Cerebellar nuclear complex (tissue), 1 donor: ENCODE measurements at places on chromosomes 12 and 14.
A peak's percentile ranks its signal among the peaks of the same experiment; 100 is the strongest.

DNA sequence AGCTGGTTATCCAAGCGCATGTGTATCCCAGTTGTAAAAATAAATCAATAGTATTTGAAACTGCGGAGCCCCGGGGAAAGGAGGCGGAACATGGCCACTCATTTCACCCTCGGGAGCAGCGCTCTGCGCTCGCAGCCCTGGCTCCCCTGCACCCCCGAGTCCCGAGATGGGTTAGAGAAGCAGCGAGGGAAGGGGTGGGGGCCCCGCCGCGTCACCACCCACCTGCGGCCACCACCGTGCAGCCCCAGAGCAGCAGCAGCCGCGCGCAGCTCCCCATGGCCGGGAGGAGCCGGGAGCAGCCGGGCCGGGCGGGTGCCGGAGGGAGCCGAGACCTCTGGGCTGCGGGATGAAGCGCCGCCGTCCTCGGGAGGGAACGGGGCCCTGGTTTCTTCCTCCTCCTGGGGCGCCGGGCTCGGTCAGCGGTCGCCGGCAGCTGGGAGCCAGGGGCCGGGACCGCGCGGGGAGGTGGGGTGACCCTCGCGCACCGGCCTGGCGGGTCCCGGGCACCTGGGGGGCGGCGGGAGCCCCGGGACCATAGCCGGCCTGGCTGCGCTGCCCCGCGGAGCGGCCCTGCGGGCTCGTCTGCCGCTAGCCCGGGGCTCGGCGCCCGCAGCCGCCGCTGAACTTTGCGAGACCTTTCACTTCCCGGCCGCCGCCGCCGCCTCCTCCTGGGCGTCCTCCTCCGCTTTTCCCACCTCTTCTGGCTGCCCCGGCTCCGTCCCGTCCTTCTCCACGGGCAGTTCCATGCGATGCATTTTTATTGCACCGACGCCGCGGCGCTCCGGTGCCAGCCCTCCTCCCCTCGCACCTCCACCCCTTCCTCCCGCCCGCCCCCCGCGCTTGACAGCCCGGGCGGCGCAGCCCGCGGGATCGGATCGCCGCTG, at the start of gene NTN4:
NTN4 (minus strand) TSS at position 732 of the 884 bp plus-strand sequence; CDS start at position 277, 455 bp downstream.
- no peak for DNase-seq

DNA sequence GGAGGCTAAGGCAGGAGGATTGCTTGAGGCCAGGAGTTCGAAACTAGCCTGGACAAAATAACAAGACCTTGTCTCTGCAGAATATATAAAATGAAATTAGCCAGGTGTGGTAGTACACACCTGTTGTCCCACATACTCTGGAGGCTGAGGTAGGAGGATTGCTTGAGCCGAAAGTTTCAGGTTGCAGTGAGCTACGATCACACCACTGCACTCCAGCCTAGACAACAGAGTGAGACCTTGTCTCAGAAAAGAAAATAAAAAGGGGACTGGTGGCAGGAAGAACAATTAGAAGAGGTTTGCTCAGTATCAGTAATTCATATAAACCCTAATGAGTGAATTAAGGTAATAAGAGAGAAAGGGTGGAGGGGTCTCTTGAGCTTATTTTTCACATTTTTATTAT, 8.0 kb downstream of the PSMA6 start:
- no peak for DNase-seq

DNA sequence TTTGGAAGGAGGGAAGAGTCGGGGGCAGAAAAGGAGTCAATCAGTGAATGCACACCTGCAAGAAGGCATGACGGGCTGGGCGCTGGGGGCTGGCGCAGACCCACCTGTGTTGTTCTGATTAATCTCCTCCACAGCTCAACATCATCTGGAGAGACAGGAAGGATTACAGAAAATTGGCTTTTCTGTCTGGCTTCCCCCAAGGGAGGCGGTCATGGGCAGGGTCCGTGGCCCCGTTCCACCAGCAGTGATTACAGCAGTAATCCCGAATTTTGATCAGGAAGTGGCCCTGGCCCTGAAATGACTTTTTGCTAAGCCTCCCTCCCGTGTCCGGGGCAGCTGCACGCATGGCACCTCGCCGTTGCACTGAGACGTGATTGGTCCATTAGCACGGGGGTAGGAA, 24.4 kb upstream of the GALNT9 start:
- no peak for DNase-seq

DNA sequence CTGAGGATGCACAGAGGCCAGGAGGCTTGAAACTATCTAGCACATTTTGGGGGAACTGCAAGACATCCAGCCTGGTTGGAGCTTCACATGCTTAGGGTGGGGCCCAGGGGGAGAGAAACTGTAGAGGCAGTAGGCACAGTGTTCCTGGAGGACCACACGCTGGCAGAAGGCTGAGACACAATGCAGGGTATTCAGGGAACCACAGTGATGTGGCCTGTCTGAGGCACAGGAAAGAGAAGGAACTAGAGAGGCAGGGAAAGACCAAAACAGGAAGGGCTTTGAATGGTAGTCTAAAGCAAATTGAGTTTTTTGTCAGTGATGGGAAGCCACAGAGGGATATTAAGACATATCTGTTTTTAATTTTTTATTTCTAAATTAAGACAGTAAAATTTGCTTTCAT, 100.2 kb upstream of the PRICKLE1 start:
- DNase-seq: no peak

DNA sequence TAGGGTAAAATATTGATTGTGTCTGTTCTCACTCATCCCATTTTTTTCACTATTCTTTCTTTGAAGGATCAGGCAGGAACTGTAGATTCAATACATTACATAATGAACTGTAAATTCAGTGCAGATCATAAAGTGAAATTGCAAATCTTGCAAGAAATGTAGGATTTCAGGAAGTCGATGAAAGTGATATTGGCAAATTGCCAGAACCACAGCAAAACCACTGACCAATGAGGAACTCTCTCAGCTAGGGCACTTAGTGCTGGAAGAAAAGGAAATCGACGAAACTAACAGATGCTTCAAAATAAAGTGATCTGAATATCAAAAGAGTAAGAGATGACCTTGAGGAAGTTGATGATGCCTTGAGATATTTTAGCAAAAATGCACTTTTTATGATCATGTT, 157.6 kb downstream of the AACS start:
- no peak for DNase-seq

DNA sequence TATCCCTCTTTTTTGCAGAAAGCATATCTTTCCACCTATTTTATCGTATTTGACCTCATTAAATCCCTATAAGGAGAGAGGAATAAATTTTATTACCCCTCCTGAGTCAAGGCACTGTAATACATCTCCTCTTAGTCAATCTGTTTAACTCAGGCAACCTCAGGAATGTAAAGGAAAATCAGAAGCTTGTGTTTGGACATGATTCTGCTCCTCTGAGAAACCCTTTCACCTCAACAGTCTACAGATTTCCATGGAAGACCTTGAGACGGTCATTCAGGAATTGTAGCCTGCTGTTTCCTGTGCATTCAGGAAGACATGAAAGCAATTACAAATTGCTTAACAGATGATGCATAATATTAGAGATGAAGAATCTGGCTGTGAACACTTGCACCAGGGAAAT, 360.8 kb downstream of the PAWR start:
- DNase-seq: no peak

DNA sequence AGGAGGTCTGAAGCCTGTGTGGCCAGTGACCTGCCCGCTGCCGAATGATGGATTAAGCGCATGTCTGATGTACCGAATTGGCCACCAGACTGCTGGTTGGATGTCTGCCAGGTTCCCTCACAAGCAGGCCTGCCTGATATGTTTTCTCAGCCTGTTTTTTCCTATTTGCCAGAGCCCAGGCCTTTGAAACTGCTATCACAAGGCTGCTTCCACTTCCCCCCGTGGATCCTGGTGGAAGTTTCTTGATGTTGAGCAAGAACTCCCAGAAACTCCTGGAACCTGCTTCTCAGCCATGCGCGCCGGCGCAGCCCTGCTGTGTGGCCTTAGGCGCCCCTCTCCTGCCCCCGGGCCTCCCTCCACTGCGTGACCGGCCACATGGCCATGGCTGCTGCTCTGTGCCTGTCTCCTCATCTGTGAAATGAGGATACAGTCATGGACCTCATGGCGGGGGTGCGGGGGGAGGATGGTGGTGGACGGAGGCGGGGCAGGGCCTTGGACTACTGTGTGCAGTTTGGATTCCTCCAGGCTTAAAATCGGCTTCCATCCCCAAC, 56.6 kb downstream of the CALM1 start:
- peak; percentile 49 for DNase-seq

GRCh38 chr14:99548255-99548654, 55.8 kb downstream of the CCDC85C start:
- no peak for DNase-seq

DNA sequence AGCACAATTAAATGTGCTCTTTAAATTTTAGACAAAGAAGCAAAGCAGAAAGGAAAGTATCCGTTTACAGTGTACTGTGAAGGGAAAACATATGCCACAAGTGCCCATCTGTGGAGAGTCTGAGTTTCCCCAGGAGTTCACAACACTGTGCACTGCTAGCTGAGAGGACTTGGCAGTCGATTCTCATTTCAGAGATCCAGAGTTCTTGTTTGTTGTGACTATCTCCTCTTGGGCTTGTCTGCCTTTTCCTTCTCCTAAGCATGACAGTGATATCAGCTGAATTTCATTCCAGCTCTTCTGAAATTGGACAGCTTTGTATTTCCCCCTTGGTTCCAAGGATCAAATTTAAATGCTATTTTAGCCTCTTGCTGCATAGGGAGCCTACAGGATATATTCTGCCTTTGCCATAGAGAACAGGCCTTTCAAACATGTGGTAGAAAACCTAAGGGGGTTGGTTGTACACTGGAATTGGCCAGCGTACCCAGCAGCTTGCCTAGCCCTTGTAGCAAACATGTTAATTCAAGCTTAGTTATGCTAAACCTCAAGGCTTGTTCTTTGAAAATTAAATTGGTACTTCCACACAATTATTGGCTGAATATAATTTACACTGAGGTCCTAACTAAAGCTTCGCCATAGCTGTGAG, 259.2 kb upstream of the NOVA1 start:
- DNase-seq: peak; percentile 11
